ENCODE measurements at places on chromosomes 12 and 14.

GRCh38 chr12:52307836-52308805 lies 13.1 kb downstream of the KRT83 start:
- DNase-seq, result peak; percentile 66

- DNase-seq, result no peak
Measured at GRCh38 chr12:119259484-119259883, 75.0 kb upstream of the CCDC60 start.

DNA sequence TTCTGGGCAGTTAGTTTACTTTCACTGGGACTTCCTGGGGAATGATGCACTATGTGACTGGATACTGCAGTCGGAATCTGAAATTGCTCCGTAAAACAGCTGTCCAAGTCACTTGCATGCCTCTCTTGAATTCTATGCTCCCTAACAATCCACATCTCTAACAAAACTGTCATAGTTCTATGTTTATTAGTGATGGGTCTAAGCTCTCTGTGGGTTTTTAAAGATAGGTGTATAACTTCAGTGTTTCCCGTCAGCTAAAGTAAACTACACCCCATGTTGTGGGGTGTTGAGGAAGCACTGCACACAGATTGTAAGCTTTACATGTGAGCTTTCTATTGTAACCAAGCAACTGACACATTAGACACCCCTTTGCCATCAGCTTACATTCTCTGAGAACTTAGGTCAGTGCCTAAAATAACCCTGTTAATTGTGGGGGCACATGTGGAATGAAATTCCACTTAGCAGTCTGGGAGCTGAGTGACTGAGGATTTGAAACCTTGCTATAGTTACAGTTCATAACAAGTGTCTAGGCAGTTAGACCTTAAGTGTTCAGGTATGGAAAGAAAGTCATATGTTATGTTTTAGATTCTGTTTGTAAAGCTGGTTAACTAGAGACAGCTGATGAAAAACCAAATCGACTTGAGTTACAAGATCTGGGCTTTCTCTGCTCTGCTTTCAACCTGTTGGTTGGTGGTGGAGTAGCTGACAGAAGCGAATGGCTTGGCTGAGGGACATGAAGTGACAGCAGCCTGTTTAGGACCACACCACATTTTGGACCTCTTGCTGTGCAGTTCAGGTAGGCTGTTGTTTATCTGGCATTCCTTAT lies 165.7 kb downstream of the AKAP6 start:
- no peak for DNase-seq

GRCh38 chr12:131948166-131948712 lies 1.5 kb upstream of the EP400 start:
- DNase-seq, result no peak

GRCh38 chr12:39048395-39048794 lies 143.0 kb upstream of the CPNE8 start:
- no peak for DNase-seq

All from NCI-H774 (cell line).